ENCODE measurements at places on chromosomes 6 and 20.

DNA sequence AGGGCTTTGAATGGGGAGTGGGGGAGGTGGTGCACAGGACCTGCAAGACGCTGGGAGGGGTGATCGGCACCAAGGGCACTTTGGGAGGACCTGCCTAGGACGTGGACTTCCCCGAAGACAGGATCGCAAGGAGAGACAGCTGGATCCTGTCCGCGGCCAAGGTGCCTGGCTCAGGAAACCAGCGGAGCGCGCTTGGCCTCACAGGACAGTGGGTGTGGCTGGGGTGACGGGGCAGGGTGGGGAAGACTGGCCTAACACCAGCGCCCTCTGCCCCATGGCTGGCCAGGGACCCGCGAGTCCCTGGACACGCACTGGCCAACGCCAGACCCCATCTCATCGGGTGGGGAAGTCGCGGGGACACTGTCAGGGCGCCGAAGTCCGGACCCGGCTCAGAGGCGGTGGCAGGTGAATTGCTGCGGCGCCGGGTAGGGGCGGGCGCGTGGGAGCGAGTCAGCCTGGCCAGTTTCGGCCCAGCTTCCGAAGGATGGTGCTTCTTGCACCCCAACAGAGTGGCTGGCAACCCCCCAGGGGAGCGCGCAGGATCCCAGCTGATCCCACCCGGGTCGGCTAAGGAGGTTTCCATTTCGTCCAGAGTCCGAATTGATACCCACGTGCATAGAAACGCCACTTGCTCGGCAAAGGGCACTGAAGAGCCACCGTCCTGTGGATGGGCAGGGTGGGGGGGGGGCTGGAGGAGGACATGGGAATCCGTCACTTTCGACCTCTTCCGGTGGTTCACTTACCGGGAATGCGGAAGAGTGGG is 785 bp upstream of the THBD start:
- peak; percentile 53 for DNase-seq

GRCh38 chr6:138953451-138953850 is 34.6 kb downstream of the REPS1 start:
- no peak for DNase-seq

DNA sequence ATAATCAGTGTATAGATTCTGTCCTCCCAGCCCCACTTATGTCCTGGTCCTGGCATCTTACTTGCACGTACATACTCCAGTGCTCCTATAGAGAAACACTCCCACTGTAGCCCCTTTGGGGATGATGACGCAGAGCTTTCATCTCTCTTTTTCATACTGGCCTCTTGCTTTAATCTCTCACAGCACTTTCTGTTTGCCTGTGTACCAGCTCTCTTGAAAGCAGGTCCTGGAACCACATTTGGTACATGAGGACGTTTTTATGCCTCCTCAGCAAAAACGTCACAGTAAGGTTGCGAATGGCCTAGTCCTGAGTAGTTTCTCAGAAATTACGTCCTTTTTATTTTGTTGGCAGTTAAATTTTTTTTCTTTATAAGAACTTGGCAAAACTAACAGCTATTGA is 10.8 kb downstream of the L3MBTL3 start:
- DNase-seq = no peak

DNA sequence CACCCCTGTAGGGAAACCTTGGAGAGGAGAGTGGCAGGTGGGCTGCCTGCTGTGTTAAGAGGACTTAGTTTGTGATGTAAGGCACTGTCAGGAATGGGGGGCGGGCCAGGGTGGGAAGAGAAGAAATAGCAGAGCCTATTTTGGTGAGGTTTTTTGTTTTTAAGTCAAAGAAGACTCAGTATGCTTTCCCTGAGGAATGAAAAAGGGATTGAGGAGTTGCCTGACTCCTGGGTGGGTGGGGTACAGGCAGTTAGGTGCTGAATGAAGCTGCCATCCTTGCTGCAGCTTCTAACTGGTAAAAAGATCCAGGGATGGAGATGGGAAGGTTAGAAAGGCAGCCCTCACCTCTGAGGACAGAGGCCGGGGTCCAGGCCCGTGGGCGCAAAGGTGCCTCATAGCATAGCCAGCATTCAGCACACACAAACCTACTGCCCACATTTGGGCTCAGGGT is 37.9 kb downstream of the PLCG1 start:
- DNase-seq = no peak

DNA sequence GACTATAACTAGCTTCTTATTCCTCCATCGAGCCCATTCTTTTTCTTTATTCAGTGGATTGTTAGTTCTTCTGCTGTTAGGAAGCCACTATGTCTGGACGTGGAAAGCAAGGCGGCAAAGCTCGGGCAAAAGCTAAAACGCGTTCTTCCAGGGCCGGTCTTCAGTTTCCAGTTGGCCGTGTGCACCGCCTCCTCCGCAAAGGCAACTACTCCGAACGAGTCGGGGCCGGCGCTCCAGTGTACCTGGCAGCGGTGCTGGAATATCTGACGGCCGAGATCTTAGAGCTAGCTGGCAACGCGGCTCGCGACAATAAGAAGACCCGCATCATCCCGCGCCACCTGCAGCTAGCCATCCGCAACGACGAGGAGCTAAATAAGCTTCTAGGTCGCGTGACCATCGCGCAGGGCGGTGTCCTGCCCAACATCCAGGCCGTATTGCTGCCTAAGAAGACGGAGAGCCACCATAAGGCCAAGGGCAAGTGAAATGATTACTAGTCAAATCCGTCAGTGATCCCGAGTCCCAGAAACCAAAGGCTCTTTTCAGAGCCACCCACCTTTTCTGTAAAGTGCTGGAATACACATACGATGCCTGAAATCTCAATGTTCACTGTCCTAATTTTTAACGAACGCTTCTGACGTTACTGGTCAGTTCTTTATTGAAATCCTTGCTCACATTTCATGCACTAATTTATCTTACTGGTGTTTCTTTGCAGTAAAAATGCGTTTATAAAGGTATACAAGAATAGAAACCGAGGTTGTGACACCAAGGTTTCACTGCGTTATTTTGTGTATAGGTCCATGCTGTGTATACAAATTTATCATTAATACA is 129.9 kb downstream of the HFE start:
- DNase-seq = peak; percentile 95

DNA sequence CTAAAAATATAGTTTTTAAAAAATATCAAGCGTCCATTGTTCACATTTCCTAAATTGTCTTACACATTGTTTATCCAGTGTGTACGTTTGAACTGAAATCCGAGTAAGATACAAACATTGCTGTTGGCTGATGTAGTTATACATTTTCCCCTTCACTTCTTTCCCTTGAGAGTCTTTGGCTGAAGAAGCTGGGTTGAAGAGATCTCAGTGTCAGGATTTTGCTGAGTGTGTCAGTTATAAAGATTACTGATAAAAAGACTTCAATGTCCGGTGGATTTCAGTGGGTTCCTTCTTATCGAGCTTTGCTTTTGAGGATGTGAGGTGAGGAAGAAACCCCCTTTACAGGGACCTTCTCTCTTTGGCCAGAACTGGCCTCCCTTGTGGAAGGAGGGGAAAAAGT is 20.5 kb downstream of the RFPL4B start:
- DNase-seq = no peak
